ENCODE measurements at places on chromosomes 12 and 14.

GRCh38 chr12:52403561-52403960, 2.6 kb downstream of the KRT82 start:
- DNase-seq: no peak

DNA sequence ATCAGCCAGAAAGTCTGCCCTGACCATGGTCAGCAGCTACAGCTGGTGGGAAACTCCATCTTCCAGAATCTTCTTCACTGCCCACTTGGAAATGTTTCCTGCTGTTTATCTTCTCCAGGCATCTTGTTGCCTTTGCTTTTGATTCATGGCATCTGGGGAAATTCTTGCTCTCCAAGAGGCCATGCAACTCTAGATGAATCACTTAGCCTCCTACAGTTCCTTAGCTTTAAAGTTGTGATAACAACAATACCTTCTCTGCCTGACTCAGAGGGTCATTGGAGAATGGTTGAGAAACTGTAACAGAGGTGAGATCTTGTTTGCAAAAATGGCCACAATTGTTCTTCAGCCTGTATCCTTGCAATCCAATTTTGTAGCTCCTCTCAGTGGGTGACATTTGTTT, 121.0 kb upstream of the VRK1 start:
- DNase-seq: no peak

- no peak for DNase-seq
These were observed 816.4 kb upstream of the FBXO33 start for GRCh38 chr14:40248671-40249070.

DNA sequence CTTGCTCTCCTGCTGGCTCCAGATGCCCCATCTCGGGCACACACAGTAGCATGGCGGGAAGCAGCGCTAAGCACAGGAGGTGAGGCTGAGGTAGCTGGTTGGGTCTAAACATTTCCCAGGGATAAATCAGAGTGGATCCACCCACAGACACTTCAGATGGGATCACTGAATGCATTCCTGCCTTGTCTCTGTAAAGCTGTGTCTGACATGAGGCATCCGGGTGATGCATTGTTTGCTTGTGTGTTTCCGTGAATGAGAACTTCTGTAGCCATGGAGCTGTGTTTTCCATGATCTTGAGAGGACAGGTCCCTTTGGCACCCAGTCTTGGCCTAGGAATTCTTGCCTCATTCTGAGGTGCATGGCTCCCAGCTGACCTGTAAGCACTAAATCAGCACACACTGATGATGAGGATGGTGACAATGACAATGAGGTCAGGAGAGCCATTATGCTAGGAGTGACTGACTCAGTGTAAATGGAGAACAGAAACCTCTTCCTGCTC, 6.7 kb upstream of the KRT75 start:
- no peak for DNase-seq

GRCh38 chr14:52703225-52703624, 3.8 kb upstream of the PSMC6 start:
- no peak for DNase-seq

DNA sequence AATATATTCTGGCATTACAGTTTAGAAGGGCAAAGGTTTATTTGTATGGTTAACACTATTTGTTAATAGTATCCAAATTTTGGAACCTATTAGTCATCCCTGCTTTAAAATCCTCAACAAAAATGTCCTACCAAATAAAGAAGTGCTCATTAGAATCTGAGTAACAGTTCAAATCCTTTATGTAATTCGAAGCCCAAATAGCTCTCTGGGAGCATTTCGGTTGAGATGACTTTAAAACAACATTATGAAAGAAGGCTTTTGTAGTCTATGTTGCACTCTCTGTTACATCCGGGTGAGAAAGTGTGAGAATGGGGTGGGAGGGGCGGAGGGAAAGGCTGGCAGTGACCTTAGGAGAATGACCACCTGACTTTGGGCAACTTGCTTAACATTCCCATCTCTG, 59.7 kb downstream of the SLC38A1 start:
- DNase-seq: no peak

- DNase-seq: no peak
These were observed 94.9 kb downstream of the ALG10B start for GRCh38 chr12:38411426-38411825.

DNA sequence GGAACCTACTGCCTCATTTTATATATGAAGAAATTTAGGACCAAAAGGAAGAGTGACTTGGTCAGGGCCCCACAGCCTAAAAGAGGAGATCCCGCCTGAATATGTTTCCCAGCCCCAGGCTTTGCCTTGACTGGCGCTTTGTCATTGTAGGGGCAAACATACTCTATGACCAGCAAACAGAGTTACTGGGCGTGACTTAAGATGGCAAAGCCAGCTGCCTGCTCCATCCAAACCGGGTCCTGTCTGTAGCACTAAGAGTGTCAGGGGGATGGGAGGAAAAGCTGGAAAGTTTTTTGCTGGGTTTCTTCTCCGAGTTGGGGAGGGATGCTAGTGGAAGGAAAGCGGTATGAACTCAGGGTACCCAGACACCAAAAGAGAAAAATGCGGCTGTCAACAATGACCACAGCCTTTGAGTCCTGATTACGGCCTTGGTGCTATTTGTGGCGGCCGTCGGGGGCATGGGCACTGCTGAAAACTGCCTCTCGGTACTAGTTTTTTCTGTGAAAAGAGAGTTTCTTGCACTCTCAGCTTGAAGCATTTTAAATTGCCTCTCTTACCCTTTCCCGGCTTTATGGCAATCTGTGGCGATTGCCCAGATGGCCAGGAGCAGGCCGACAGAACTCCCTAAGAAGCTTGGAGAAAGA, 82.7 kb downstream of the PRIMA1 start:
- DNase-seq: no peak

- no peak for DNase-seq
These were observed 12.8 kb downstream of the SLC4A8 start for GRCh38 chr12:51437431-51437830.

Data from left renal cortex interstitium (tissue), 4 donors.